ENCODE measurements at places on chromosomes 4 and X.

GRCh38 chrX:21870494-21870893 is 14.7 kb downstream of the YY2 start:
- DNase-seq = no peak

- no peak for DNase-seq
Observed at GRCh38 chr4:87560802-87561201, 31.6 kb upstream of the SPARCL1 start.

DNA sequence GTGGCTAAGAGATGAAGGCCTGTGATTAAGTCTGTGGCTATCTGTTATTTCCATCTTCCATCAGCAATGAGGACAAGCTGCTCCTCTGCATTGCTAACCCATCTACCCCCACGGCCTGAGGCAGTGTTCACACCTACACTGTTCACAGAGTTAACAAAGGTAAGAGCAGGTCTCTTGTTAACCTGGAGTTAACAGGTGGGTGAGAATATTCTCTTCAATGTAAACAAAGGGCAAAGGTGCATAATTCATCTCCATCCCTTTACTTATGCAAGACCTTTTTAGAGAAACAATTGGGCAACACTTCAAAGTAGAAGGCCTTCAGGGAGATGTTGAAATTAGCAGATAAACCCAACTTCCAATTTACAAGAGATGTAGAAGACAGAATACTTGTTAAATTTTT is 2.8 kb downstream of the SLC35A2 start:
- DNase-seq = no peak

GRCh38 chr4:85762529-85762871 is 287.6 kb downstream of the ARHGAP24 start:
- DNase-seq = peak; percentile 69

GRCh38 chr4:71257761-71258160 is 81.1 kb upstream of the SLC4A4 start:
- DNase-seq = no peak

Measured in HS-5 (cell line).